ENCODE measurements at places on chromosomes 12 and 14.

- peak; percentile 15 for DNase-seq
Observed at GRCh38 chr14:106694638-106695393, 1168.4 kb downstream of the TMEM121 start.

DNA sequence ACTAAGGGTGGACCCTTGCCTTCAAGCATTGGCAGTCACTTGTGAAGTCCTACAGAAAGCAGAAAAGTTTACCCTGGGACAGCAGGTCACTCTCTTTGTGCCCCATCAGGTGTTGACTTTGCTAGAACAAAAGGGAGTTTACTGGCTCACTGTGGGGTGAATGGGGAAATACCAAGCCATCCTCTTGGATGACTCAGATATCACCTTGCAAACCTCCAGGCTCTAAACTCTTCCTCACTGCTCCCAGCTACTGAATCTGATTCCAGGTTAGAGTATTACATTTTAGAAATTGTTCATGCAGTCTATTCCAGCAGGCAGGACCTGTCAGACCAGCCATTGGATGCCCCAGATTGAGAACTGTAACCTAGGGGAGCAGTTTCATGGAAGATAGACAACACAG is 7.3 kb upstream of the EDDM3B start:
- DNase-seq = no peak

DNA sequence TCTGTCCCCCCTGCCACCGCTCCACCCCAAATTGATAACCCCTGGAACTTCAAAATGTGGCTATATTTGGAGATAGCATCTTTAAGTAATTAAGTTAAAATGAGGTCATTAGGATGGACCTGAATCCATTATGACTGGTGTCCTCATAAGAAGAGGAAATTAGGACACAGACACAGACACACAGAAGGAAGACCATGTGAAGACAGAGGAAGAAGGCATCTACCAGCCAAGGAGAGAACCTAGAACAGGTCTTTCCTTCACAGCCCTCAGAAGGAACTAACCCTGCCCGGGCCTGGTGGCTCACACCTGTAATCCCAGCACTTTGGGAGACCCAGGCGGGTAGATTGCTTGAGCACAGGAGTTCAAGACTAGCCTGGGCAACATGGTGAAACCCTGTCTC is 3.6 kb upstream of the HRK start:
- DNase-seq = no peak

- DNase-seq = no peak
Observed at GRCh38 chr14:79581912-79582576, 629.3 kb downstream of the DIO2 start.

GRCh38 chr12:60100852-60101251 is 505.0 kb downstream of the SLC16A7 start:
- no peak for DNase-seq

DNA sequence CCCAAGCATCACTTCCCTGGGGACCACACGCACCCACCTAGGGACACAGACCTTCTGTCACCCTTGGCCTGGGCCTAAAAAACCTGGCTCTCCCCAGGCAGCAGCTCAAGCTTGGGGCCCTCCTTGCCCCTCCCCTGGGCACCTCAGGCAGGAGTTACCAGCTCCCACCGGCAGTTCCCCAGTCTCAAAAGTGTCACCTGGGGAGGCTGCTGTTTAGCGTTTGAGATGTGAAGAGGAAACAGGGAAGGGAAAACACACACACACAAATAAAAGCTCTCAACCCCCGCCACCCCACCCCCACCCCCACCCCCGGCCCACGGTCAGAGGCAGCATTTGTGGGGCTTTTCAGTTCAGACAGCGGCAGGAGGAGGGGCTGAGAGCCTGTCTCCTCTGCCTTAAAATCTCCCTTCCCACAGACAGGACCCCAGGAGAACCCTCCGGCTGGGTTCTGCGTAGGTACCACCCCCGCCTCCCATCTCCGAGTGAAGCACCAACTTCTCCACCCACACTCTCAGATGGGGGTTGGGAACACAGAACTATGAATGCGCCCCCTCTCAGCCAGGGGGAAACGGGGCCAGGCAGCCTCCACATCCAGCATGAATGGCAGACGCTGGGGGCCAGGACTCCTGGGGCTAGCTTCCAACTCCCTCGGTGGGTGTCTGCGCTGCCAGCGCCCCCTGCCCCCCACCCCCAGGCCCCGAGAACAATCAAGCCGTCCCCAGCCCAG is 3.0 kb downstream of the NCOR2 start:
- no peak for DNase-seq

Data from GM12892 (cell line).